Stimulated activated CD8-positive, alpha-beta memory T cell treated with anti-CD3 and anti-CD28 coated beads, Interleukin-2, amount 100 ng/mL, for 48 hours (primary cell): ENCODE measurements at places on chromosomes 7 and 10.

GRCh38 chr10:30791197-30791611 lies 161.7 kb upstream of the LYZL2 start:
- DNase-seq: no peak

DNA sequence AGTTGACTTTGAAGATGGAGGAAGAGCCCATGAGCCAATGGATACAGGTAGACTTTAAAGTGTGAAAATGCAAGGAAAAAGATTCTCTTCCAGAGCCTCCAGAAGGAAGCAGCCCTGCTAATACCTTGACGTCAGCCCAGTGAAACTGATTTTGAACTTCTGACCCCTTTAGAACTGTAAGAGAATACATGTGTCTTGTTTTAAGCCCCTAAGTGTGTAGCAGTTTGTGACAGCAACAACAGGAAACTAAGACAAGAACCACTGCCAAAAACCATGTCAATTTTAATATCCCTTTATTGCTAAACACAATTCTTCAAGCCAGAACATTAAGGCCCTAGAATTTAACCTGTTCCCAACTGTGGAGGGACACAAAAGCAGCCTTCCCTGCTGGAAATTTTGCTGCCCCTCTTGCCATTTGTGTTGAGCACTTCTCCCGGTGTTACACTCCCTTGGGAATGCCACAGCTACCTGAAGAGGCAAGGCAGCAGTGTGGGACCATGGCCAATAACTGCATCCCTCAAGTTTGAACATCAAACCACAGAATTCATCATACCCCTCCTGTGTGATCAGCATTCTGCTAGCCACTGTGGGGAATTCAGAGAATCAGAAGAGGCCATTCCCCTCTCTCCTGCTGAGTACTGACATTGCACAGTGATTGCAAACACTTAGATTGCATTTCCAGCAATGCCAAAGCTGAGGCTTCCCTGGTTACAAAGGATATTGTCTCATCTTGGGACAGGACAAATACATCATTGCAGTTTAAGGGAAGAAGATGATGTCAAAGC lies 12.3 kb upstream of the CCDC172 start:
- no peak for DNase-seq

GRCh38 chr7:22117222-22117621 lies 171.5 kb upstream of the CDCA7L start:
- no peak for DNase-seq

DNA sequence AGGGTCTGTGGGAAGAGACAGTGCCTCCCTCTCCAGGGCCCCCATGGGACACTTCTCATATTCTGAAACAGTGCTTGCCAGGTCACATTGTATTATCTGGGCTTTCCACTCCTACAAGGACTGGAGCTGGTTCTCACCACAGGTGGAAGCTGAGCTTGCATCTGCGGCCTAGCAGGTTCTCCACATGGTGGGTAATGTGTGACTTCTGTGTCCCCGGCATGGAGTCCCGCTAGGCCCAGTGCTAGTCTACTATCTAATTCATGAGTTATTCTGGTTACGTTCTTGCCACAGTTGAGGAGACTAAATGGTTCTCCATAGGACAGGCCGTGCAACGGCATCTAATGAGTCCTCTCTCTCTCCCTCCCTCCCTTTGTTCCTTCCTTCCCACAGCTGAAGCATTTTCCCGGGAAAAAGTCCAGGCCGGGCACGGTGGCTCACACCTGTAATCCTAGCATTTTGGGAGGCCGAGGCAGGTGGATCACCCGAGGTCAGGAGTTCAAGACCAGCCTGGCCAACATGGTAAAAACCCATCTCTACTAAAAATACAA lies 27.7 kb downstream of the PRLHR start:
- no peak for DNase-seq

DNA sequence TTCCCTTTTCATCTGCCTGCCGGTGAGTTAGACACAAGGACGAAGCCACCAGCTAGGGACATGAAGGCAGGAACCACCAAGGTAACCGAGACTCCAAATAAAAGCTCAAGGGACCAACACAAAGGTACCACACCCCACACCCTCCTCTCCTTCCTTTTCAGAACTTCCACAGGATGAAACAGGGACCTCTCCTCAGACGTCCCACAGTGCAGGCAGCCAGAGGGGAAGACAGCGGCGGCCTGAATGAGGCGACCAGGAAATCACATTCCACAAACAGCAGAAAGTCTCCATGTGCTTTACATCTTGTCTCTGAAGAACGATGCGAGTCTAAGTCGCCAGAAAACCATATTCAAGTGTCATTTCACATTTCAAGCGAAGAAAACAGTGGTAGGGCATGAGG lies 97.8 kb downstream of the DIP2C start:
- DNase-seq: no peak

GRCh38 chr7:29854257-29854938 lies 48.1 kb downstream of the WIPF3 start:
- DNase-seq: no peak

GRCh38 chr10:3902054-3902808 lies 117.2 kb upstream of the KLF6 start:
- DNase-seq: no peak

DNA sequence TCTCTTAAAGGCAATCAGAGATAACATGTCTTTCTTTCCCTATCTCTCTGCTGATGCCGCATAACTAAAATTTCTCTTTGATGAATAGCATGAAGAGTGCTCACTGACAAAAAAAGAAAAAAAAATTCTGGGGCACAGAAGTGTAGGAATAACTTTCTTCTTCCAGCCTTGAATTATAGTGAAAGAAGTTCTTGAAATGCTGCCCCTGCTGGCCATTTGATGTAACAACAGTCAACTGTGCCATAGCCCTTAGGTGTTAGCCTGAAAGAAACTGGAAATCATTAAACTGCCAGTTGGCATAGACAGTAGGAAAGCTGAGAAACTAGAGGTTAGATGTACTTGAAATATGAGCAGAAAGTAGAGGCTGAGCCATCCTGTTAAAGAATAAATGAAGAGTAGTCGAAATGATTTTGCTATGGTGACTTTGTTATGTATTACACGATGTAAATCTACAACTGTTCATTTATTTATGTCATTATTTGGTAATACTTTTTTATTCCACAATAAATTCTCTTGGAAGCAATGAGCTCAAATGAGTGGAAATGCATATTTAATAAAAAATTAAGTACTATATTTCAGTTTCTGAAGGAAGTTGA lies 48.3 kb upstream of the FAM171A1 start:
- DNase-seq: no peak

GRCh38 chr7:156374335-156374734 lies 266.2 kb upstream of the RNF32 start:
- DNase-seq: no peak

DNA sequence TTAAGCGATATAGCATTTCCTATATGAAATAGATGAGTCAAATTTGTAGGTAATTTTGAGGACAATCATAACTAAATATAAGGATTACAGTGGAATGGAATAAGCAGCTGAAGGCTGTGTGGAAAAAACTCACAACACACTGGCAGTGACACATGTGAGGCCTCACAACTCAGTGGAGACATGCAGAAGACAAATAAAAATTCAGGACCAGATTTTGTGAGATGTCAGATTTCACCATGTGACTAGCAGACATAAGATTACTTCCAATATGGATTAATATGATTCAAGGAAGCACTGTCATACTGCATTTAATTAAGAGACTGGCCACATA lies 17.6 kb downstream of the ERLIN1 start:
- DNase-seq: no peak

DNA sequence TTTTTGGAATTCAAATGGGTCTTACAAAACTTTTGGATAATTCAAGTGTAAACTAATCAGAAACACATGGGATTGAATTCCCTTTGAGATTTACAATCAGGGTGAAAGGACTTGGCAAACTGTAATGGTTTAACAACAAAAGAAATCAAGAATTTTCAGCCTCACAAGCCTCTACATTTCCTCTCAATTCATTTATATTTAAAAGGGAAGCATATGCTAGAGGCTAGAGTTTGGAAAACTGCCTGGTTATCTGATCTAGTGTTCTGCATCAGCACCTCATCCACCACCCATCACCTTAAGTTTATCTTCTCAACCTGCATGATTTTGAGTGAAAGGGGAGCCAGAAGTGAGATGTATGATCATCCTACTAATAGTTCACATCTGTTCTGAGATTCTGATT lies 120.7 kb downstream of the TES start:
- no peak for DNase-seq

DNA sequence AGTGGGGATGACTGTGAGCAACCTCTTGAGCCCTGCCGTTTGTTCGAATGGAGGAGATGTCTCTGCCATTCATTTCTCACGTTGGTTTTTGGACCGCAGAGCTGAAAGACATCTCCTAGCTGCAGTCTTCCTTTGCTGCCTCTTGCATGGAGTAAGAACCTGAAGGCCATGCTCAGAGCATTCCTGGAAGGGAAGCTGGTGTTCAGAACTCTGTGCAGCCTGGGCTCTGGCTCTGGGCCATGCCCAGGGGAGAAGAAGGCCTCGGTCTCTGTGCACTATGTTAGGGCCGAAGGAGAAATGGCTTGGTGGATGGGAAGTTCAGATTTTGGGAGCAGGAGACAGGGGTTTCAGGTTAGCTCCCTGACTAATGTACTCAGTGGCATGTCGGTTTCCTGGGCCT lies 22.9 kb downstream of the SFTPD start:
- DNase-seq: no peak

- no peak for DNase-seq
Measured at GRCh38 chr10:131019696-131020095, 291.8 kb downstream of the TCERG1L start.

- DNase-seq: no peak
Measured at GRCh38 chr7:1144269-1144771, 15.7 kb downstream of the ZFAND2A start.

DNA sequence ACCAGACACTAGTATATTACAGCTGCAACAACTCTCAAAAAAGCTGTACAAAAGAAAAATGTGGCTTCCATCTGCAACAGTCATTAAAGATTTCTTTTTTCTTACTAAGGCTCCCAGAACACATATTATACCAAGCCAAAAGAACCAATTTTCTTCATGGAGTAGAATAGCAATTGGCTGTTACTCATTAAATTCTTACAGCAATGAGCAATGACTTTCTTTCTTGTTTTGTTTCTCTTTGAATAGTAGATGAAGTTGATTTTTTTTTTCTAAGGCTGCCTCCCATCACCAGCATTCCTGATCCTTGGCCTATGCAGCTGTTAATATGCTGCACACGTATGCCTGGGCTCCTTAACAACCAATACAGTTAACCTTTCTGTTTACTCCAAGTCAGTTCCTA lies 36.6 kb upstream of the SPOCK2 start:
- no peak for DNase-seq

DNA sequence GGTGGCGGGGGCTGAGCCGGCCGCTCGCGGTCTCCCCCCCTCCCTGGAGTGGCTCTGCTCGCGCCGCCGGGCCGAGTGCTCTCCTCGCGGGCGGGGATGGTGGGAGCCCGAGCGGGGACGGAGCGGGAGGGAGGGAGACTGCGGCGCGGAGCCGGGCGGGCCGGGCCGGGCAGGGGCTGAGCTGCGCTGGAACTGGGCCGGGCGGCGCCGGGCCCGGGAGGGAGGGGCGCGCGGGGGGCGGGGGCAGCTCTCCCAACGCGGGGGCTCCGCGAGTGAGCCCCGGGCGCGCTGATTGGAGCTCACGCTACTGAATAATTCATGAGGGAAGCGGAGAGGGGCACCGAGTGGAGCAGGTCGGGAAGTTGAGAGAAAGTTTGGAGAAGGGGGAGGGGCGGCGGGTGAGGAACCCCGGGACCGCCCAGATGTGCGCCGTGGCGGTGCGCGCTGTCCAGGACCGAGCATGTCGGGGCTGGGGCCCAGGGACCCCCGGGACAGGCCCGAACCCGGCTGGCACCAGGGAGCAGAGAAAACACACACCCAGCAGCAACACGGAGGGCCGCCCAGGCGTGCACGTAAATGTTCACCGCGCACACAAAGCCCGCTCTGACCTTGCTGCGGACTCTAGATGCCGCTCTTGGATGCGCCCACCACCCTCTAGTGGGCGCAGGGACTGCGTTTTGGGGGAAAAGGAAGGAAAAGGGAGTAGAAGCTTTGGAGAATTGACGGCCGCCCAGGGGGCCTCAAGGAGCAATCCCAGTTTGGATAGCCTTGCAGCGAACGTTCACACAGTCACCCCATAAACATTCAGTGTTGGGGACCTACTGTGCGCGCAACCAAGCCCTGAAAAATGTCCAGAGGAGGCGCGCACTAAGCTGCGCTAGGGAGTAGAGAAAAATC lies at the start of gene EPHB4:
Gene EPHB4, minus strand, starts transcription at position 194 of the 897 bp plus-strand sequence. CDS start 493 bp downstream, outside the sequence.
- DNase-seq: no peak

DNA sequence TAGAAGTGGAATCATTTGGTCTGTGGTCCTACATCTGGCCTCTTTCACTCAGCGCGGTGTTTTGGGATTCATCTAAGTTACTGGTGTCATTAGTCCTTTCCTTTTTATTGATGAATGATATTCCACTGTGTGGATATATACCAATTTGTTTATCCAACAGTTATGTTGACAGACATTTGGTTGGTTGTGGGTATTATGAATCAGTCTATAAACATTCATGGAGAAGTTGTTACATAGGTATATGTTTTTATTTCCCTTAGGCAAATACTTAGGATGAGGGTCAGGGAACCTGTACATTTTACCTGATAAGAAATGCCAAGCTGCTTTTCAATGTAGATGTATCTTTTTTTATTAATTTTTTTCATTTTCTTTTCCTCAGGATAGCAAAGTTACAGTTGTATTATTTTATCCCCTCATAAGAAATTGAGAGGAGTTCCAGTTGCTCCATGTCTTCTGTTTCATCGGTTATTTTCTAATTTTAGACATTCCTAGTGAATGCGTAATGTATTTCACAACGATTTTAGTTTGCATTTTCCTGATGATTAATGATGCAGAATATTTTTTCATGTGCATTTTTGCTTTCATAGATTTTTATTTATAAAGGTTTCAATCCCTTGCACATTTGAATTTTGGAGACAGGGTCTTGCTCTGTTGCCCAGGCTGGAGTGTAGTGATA lies 203.8 kb upstream of the SH2B2 start:
- DNase-seq: no peak

DNA sequence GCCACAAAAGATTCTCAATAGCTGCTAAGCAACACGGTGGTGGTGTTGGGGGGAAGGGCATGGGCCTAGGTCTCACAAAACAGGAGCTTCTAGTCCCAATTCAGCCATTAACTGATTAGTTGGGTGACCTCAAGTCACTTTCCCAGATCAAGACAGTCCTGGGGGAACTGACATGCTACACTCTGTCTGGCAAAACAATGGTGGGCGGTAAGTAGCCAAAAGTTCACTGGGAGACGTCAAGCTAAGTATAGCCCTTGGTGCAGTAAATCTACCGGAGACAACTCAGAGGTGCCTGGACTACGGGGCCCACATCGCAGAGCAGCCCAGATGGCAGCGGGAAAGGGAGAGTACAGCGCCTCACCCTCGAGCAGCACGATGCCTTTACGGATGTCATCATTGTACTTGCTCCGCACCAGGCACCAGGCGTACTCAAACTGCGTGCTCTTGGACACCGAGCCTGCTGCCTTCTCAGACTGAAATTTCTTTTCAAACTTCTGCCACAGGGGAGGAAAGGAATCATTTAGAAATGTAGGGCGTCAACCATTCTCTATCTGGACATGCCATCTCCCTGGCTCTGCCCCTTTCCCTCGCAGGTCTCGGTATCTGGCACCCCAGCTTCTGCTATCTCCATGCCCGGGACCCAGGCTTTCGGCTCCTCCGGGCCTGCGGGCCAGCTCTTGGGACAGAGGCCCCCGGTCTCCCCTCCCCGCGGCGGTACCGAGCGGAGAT lies 1.1 kb downstream of the FIS1 start:
- no peak for DNase-seq

GRCh38 chr7:136342251-136342650 lies 365.1 kb upstream of the MTPN start:
- DNase-seq: no peak

GRCh38 chr7:117169907-117170306 lies 153.0 kb downstream of the WNT2 start:
- no peak for DNase-seq

GRCh38 chr7:129702316-129702715 lies 90.8 kb downstream of the NRF1 start:
- no peak for DNase-seq
